ENCODE measurements at places on chromosomes 1 and 21.
A peak's percentile ranks its signal among the peaks of the same experiment; 100 is the strongest.

- DNase-seq, result no peak
These were observed 8.9 kb upstream of the PDE9A start for GRCh38 chr21:42644223-42645208.

DNA sequence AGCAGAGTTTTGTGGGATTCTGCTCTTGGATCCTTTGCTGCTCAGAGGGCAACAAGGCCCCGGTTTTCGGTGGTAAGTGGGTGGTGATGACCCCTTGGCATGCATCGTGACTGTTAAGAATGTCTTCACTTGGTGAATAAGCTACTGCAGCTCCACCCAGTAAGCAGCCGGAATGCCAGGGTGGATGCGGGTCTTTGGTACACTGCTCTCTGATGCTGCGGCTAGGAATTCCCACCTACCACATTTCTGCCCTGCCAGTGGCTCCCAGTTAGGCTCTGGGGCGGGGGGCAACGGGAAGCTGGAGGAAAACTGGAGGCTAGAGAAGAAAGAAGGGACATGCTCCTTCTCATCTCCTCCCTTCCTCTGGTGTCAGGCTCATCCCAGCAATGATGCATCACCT lies 180.4 kb upstream of the GALNT2 start:
- no peak for DNase-seq

GRCh38 chr21:17585875-17586450 lies 26.7 kb downstream of the BTG3 start:
- peak; percentile 26 for DNase-seq

GRCh38 chr1:17878837-17879236 lies 123.7 kb downstream of the ACTL8 start:
- DNase-seq, result no peak

Measured in HEK293T (cell line).